Lung (tissue), 17 donors: ENCODE measurements at places on chromosomes 16 and 17. TPM values are rescaled to one million over a fixed set of nuclear protein-coding genes. Genes with fewer than 3 reads are reported as not detected.

The SUPT6H gene
- 64.8 TPM for total RNA-seq

The LLGL2 gene
- 199 TPM for total RNA-seq

The NRN1L gene
- total RNA-seq: 5.8 TPM

The SMIM36 gene
- total RNA-seq: not detected

The RDM1 gene
- total RNA-seq: not detected

DNA sequence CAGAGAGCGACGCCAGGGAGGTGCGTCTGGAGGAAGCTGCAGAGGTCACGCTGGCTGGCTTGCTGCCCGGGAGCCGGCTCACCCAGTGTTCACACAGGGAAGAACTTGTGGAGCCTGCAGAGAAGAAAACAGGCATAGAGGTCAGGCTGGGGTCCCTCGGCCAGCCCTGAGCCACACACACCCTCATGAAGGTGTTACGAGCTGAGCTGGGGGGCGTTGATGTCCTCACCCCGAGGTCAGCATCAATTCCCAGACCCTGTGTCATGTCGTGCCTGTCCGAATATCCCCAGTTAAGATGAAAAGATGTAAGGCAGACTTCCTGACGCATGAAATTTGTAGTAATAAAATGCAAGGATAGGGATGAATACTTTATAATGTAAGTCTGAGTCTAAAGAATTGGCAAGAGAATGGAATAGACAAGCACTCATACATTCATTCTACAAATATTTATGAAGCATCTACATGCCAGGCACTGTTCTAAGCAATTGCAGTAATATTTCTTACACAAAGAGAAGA lies 77.1 kb downstream of the USP31 start:
- DNase-seq: no peak
- H3K4me3 ChIP-seq: no peak overlapping the region
- no peaks in the 10 kb centered on the region for H3K27me3 ChIP-seq
- H3K36me3 ChIP-seq: peaks cover 11% of the 10 kb centered on the region

GRCh38 chr17:49510059-49510719 lies 15.1 kb downstream of the NGFR start:
- no peaks in the 10 kb centered on the region for H3K36me3 ChIP-seq
- H3K4me3 ChIP-seq: no peak overlapping the region
- no peaks in the 10 kb centered on the region for H3K27me3 ChIP-seq
- no peak for DNase-seq

GRCh38 chr17:12877953-12878669 lies 88.8 kb downstream of the ARHGAP44 start:
- H3K4me3 ChIP-seq: no peak overlapping the region
- H3K27me3 ChIP-seq: no peaks in the 10 kb centered on the region
- DNase-seq: no peak
- H3K36me3 ChIP-seq: no peaks in the 10 kb centered on the region
- H3K27ac ChIP-seq: no peak overlapping the region

- no peak for DNase-seq
- H3K4me3 ChIP-seq: no peak overlapping the region
- H3K4me1 ChIP-seq: no peaks in the 10 kb centered on the region
- H3K27me3 ChIP-seq: peaks cover 3% of the 10 kb centered on the region
- no peak overlapping the region for H3K27ac ChIP-seq
Measured at GRCh38 chr17:5708344-5708743, 124.0 kb upstream of the NLRP1 start.

- H3K4me3 ChIP-seq: no peak overlapping the region
- H3K27ac ChIP-seq: no peak overlapping the region
- no peak for DNase-seq
- H3K27me3 ChIP-seq: no peaks in the 10 kb centered on the region
Measured at GRCh38 chr17:80177986-80178595, 8.3 kb downstream of the CARD14 start.
